Posterior cingulate gyrus (tissue), 11 donors: ENCODE measurements at places on chromosomes 5 and 9.

DNA sequence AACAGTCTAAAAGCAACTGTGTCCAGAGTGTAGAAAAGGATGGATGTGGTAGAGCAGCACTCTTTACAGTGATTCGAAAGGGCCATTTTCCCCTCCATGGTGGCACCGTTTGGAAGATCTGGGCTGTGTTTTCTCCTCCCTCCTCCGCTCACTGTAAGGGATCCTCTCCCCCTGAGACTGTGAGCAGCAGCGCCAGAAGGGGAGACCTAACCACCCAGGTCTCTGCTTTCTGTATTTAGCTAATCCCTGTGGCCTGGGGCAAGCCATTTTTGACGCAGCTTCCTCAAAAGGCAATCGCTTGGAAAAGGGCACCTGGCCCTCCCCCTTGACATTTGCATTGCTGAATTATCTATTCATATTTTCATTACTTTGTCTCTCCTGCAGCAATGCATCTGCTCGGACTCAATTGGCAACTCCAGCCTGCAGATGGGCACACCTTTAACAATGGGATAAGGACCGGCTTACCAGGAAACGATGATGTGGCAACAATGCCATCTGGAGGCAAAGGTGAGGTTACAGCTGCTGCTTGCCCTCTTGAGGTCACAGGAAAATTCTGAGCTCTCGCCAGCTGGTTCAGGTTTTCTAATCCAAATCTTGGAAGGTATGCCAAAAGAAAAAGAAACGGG is 244.3 kb upstream of the WWC1 start:
- DNase-seq = no peak

- DNase-seq = no peak
These were observed 618.8 kb upstream of the KLF4 start for GRCh38 chr9:108108280-108108851.

- DNase-seq = no peak
These were observed 77.8 kb downstream of the TTLL11 start for GRCh38 chr9:122015170-122015821.

DNA sequence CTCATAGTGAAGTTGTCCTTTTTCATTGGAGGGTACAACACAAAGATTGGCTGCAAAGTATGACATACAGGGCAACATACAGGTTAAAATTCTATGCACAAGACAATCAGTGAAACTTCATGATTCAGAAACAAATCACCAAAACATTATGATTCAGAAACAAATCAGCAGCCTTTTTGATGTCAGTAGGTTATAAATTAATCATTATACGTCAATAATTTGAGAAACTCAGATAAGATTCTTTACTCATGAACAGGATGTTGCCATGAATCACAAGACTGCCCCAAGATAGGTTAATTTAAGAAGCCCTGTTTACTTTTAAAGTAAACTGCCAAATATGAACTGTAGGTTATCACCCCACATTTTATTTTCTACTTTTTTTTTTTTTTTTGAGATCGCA is 62.2 kb upstream of the IL33 start:
- DNase-seq = no peak

- peak; percentile 47 for DNase-seq
These were observed 1046.9 kb upstream of the WWC1 start for GRCh38 chr5:167244583-167244982.

GRCh38 chr9:38008168-38009034 is 60.6 kb downstream of the SHB start:
- peak; percentile 67 for DNase-seq

- DNase-seq = peak; percentile 85
These were observed at the start of gene ZNF354C for GRCh38 chr5:179060116-179061008. Gene ZNF354C (plus strand): TSS chr5:179060373. CDS start chr5:179062069, 1,696 bp downstream.

DNA sequence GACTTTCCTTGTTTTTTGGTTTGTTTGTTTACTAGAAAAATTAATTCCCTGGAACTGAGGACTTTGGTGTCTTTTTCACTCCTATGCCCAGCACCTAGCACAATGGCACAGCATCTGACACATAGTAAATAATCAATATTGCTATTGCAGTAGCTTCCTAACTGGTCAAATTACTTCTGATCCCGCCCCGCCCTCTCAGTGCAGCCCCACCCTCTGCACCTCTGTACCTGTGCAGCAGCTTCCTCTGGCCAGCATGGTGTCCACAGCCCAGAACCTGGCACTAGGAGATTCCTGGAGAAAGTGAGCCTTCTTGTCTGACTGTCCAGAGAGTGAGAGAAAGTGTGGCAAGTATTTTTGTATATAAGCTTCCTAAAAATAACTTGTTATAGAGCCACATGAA is 343.2 kb downstream of the ZNF608 start:
- DNase-seq = no peak

DNA sequence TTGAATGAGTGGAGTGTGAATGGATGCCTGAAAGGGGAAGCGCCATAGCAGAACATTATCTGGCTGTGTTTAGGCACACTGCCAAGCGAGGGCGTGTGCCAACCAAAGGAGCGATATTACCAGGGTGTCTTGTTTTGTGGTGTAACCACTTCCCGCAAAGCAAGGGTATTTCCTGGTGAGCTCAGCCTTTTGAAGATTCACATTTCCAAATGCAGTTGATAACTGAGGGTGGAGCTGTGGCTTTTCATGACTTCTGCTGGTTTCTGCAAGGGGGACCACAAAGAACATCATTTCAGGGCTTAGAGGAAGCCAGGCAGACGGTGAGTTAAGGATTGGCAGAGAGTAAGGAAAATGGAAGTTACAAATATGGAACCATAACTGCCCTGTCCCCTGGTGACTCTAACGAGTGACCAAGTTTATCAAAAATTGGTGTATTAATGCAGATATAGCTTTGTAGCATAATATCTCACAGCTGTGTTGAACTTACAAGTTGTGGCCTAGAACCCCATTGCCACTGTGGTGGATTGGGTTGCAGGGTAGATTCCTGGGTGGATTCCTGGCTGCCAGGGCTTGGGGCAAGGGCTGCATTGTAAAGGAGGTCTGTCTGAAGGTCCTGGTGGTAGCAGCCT is 71.4 kb downstream of the RALGPS1 start:
- no peak for DNase-seq
